ENCODE measurements at places on chromosomes 5 and 9.
A peak's percentile ranks its signal among the peaks of the same experiment; 100 is the strongest.

- DNase-seq = no peak
These were observed 158.9 kb downstream of the HINT1 start for GRCh38 chr5:131005963-131006684.

DNA sequence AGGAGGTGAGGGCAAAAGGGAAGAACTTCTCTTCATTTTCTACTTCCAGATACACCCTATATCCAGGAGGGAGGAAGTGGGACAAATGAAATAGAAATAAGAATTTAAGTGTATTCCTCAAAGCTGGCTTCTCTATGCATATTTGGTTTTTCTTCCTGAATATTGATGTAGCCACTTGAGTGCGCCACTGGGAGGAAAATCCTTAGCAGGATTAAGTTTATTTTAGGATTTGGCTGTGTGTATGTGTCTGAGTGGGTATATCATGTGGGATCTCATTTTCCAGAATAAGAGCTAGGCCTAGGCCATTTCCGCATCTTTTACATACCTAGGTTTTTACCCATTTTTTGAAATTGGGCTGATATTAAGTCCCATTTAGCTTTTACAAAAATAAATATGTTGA lies 42.5 kb downstream of the MAP1B start:
- no peak for DNase-seq

GRCh38 chr9:70883056-70883455 lies 238.4 kb downstream of the TRPM3 start:
- DNase-seq = peak; percentile 18

DNA sequence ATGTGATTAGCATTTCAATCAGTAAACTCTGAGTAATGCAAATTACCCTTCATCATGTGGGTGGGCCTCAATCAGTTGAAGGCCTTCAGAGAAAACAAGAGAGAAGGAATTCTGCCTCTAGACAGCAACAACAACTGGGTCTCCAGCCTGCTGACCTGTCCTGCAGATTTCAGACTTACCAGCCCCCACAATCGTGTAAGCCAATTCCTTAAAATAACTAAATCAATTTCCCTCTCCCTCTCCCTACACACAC lies 41.7 kb upstream of the FBXW11 start:
- no peak for DNase-seq

- DNase-seq = peak; percentile 96
These were observed 98.3 kb upstream of the BOD1 start for GRCh38 chr5:173714551-173715428.

DNA sequence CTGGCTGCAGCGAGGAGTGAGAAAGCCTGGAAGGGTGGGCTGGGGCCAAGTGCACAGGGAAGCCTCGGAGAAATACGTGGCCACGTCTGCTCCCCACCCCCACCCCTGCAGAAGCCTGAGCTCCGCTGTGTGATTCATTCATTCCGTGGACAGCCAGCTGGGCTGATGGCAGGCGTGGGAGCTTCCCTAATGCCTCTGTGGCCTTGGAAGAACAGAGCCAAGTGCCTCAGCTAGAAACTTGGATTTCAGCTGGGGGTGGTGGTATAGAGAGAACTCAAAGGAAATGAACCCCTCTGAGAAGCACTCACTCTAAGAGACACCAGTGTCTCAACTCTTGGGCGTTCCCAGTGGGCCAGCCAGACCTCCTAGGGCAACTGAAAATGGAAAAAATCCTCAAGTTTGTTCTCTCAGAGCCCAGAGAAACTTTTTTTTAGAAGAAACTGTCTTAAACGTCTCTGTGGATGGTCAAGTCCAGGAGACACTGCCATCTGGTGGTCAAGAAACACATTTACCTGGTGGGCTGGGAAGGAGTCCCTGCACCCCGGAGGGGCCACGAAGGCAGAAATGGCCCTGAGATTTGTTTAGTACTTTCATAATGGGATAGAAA lies 18.0 kb downstream of the ATOX1 start:
- DNase-seq = peak; percentile 83

DNA sequence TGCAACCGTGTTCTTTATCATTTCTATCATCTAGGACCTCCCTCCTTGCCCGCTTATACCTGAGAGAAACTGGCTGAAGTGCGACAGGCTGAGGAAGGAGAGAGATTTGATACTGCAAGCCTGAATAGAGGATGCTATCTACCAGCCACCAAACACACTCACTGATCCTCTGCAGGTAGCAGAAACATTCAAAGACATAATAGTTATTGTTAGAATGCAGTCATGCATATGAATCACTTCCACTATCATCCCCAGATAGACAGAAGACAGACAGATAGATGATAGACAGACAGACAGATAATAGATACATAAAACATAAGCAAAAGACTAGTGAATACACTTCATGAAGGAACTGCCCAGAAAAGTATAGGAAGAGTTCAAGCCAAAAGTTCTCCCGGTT lies 32.9 kb downstream of the FAM81B start:
- DNase-seq = no peak

DNA sequence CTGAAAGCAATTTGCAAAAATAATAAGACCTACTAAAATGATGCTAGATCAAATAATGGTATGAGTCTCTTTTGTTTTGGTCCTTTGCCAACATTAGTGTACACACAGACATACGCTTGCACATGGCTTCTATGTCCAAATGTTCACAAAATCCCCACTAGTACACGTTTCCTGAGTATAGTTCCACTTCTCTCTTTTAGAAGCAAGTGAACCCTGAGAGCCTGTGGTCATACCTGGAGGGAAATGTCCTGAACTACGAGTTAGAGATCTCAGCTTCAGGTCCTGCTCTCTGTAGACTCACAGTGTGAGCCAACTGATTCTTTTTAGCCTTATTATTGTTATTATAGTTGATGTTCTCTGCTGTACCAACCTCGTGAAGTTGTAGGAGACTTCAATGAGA lies 47.3 kb upstream of the ACTBL2 start:
- no peak for DNase-seq

DNA sequence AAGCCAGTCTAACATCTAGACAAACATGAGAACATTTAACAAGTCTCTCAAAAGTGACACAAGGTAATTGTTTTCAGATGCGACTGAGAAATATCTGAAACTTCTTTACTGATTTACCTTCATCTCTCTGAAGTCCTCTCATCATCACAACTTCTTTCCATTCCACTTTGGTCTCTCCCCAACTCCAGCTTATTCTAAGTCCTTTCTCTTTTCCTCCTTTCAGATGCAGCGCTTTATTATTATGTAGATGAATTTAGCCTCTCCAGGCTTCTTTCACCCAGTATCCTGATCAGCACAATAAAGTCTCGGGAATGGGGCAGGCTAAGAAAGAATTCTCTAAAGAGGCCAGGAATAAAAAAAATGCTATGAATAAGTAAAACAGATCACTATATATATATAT lies 128.0 kb downstream of the KCTD16 start:
- no peak for DNase-seq

GRCh38 chr9:136977649-136978072 lies 357 bp downstream of the PTGDS start:
- no peak for DNase-seq

DNA sequence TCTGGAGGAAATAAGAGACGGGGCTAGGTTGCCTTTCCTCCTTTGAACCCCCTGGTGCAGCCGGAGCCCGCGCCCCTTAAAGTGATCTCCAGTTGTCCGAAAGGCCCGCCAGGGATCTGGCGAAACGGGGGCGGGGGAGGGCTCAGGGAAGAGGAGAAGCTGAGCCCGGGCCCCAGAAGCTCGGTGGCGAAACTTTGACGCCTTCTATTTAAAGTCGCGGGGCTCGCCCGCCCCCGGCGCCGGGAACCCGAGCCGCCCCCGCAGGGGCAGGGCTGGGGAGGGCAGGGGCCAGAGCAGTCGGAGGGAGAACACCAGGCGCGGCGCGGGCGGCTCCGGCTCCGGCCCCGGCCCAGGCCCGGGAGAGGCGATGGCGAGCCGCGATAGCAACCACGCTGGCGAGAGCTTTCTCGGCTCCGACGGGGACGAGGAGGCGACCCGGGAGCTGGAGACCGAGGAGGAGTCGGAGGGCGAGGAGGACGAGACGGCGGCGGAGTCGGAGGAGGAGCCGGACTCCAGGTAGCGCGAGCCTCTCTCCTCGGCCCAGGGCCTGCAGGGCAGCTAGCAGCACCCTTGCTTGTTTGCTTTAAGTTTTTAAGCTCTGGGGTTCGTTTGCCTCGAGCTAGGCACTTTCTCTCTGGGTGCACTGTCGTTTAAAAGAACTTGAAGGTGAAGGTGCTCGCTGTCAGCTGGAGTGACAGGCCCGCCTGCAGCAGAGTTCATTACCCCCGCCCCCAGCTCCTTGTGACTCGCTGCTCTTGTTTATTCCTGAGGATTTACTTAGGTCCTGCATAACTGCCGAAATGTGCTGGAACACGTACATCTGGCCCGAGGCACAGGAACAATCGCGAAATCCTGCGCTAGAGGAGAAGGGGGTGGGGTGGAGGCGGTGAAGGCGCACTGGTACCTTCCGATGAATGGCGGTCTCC lies at the start of gene CMYA5:
Gene CMYA5, plus strand, starts transcription at position 296 of the 926 bp plus-strand sequence. Its CDS starts 72 bp downstream, at position 368.
- peak; percentile 31 for DNase-seq

DNA sequence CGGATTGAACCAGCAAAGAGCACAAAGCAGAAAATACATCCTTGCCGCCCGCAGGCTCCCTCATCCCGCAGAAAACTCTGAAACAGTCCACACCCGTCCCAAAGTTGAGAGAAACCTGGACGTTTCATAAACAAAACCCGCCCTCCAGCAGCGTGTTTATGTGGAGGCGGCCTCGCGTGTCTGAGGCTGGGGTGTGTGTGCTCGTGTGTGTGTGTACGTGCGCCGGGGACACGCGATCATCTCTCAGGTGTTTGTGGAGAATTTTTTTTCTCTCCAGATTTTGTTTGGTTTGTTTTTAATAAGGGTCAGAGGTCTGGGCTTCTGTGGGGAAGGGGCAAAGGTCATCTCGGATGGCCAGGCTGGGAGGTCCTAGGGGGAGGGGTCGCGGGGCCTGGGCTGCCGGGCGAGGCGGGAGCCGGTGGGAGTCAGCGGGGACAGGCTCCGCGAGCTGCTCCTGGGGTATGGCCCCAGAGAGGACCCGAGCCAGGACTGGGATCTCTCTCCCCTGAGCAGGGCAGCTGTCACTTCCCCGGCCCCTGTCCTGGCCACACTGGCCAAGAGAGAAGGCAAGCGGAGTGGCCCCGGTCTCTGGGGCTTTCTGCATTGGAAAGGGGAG lies 206.4 kb downstream of the C9orf50 start:
- peak; percentile 44 for DNase-seq

DNA sequence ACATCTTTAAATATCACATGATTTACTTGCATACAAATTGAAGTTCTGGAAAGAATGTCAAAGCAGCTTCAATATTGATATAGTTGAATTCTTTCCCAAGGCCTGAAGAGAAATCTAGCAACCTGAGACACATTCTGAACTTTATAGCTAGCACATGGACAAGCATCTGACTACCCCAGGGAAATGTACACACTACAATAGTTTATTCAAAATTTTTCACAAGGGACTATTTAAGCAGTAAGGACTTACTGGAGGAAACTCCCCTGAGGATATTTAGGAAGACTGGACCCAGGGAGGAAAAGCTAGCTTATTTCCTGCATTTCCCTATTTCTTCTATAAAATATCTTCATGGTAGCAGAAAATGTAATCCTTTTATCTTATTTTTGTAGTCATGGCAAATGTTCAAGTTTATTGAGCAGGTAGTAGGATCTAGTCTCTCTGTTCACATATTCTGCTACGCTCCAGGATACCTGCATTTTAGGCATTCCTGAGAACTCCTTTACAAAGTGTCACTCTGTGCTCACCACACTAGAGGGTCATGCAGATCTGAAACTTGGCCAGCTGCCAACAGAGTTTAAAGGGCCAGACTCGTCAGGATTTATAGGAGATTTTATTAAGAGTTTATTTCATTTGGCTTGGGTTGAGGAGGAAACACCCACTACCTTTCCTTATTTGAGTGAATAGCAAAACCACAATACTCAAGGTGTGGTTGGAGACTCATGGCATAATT lies 348.4 kb upstream of the FTMT start:
- no peak for DNase-seq

DNA sequence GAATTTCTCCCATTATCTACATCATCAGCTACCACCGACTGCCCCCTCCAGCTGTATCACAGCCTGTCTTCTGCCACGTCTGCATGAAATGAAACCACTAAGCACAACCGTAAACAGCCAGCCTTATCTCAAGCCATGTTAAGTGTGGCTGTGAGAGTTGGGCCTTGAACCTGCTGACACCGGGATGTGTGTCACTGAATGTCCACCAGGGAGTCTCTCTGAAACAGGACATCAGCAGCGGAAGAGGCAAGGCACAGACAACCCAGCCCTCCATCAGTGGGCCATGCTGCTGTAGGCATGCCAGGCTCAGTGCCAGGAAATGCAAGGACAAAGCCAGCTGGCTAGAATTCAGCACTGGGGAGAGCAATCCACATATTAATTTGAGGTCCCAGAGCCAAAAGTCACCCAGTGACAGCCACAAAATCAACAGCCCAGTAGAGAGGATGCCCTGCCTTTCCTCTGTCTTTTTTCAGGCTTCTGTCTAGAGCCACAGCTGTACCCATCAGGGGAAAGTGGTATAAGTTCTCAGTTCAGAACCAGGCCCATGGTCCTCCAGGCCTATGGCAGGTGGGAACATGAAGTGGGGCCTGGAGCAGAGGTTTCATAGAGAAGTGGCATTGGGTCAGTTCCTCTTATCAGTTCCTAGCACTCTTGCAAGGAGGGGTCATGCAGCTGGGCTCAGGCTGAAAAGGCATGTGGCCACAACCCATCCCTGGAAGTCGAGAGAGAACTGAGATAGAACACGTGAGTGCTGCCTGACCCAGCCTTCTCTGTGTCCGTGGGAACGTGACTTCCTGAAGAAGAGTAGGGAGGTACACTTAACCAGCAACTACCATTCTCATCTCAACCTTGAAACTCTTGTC lies 199.4 kb downstream of the ESM1 start:
- DNase-seq = peak; percentile 24

- no peak for DNase-seq
These were observed 8.0 kb downstream of the KIAA1191 start for GRCh38 chr5:176353533-176353932.

DNA sequence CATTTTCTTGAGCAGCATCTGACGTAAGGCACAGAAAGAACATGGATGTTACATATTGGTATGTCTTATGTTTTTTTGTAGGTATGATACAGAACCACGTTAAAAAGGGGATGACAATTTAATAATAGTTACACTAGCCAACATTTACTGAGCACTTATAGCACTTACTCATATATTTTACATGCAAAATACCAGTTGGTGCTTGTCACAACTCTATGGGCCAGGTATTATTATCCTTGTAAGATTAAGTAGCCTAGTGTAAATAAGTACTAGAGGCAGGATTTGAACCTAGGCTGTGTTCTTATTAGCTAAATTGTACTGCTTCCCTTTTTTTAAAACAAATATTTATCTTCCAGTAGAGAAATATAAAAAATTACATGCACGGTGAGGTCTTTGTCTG lies 83.5 kb downstream of the RANBP17 start:
- DNase-seq = no peak

GRCh38 chr5:6788956-6789649 lies 75.9 kb downstream of the TENT4A start:
- no peak for DNase-seq

DNA sequence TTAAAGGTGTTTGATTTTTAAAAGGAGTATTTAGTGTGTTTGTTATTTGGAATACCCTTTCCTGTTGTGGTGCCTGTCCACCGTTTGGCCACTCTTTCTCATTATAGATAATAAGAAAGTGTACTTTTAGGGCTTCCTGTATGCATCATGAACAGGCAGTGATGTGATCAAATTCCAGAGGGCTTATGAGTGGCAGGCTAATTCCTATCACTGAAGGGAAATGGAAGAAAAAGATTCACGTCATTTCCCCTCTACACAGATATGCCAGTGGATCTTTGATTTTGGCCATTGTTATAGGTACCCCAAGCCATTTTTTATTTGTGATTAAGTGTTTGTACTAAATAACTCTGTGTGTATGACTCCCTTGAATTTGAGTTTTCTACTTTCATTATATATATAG lies 37.1 kb downstream of the RPS6 start:
- DNase-seq = no peak
